ENCODE measurements at places on chromosomes 7 and 10.

DNA sequence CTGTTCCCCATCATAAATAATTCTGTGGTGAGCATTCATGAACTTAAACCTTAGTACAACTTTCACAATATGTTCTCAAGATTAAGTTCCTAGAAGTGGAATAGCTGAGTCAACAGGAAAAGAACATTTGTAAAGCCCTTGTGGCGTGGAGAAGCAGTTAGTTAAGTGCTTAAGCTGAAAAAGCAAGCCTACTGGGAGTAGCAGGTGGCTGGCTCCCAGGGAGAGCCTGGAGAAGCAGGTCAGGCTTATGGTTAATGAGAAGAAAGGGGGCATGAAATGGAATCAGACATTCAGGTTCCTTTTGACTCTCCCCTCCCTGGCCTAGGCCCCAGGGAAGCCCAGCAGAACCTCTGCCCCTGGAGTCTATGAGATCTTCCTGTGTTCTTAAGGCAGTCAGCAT lies 35.3 kb downstream of the VSTM4 start:
- DNase-seq: no peak

DNA sequence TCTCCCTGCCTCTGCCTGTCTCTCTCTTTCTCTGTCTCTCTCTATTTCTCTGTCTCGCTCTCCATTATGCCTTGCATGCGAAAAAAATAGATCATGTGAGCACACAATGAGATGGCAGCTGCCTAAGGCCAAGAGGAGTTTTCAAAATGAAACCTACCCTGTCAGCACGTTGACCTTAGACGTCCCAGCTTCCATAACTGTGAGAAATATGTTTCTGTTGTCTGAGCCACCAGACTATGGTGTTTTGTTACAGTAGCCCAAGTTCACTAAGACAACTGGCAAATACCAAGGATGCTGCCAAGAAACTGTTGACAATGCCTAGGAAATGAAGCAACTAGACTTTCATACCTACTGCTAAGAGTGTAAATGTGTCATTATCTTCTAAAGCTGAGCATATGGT lies 70.6 kb upstream of the PLXDC2 start:
- no peak for DNase-seq

- no peak for DNase-seq
These were observed 1013.1 kb downstream of the KCNMA1 start for GRCh38 chr10:76624470-76624869.

DNA sequence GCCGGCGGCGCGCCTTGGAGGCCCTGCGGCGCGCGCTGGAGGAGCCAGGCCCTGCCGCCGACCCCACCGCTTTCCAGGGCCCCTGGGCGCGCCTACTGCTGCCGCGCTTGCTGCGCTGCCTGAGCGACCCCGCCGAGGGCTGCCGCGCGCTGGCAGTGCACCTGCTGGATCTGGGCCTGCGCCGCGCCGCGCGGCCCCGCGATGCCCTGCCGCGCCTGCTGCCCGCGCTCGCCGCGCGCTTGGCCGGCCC lies 280 bp downstream of the DNAAF5 start:
- DNase-seq: no peak

DNA sequence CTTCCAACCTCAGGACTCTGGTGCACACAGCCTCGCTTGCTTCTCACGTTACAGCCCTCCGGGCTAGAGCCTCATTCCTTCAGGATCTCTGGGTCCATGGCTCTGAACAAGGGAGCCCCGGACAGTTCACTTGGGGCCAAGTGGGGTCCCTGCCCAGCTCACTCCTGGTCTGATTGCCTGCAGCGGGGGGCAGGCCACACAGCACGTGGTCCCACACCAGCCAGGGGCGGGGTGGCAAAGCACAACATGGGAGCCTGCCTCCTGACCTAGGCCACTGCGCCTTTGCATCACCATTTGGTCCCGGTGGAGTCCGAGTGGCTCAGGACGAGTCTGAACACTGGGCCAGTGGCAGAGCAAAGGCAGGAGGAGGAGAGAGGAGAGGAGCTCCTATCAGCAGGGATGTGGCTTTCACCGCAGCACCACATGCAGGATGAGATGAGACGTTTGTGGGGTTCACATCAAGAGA lies 13.4 kb upstream of the CRYGN start:
- DNase-seq: no peak

- no peak for DNase-seq
These were observed 24.8 kb downstream of the ABCB4 start for GRCh38 chr7:87450706-87451105.

- no peak for DNase-seq
These were observed 150.6 kb upstream of the FOXP2 start for GRCh38 chr7:114264023-114264422.

Data from stimulated activated CD4-positive, alpha-beta T cell treated with anti-CD3 and anti-CD28 coated beads, Interleukin-1b, Interleukin-23, amount 100 ng/mL, for 1 hour (primary cell).